SIG-M5 (cell line): ENCODE measurements at places on chromosomes 6 and 20.

DNA sequence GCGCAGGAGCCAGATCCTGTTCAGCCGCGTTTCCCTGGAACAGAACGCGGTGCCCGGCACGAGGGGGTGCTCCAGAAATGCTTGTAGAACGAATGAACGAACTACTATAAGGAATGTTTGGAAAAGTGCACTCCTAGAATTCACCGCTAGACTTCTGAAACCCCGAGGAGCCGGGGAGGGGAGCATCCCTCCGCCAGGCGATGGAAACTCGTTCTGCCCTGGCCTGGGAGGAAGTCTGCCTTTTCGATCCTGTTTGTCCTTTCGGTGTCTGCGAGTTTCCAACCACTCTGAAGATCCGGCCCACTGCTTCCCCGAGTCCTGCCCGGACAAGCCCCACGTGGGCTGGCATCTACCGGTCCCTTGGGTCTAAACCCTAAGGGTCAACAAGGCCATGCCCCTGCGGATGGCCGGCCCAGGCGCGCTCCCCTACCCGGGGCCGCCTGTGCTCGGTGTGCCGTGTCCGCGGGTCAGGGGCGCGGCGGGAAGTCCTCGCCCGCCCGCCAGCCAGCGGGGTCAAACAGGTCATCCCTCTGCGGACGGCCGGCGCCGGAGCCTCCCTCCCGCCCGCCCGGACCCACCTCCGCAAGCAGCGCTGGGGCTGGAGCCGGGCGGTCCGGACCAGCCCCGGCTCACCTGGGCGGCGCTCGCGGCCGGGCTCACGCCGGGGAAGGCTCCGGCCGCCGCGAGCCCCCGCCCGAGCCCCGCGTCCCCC lies 526 bp downstream of the SULF2 start:
- DNase-seq = no peak

GRCh38 chr20:38302786-38303185 lies 1.2 kb upstream of the BPI start:
- DNase-seq = no peak

- no peak for DNase-seq
Measured at GRCh38 chr6:32947552-32948465, 5.1 kb downstream of the HLA-DMA start.

- DNase-seq = no peak
Measured at GRCh38 chr6:87832025-87832825, 130.2 kb upstream of the AKIRIN2 start.

DNA sequence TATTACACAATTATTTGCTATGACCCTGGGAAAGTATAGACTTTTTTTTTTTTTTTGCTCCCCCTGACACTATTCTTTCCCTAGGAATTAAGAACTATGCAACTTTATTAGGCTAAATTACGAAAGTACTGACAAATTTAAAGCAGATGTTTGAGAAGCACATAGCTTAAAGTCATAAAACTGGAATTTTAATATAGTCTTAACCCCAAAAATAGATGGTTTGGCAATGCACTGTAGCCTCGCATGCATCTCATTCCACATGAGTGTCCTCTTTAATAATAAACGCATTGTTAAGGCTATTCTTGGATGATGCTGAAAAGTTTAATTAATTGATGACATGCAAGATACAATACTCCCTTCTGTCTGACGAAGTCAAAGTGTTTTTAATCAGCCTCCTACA lies 49.3 kb downstream of the TBC1D7 start:
- no peak for DNase-seq

DNA sequence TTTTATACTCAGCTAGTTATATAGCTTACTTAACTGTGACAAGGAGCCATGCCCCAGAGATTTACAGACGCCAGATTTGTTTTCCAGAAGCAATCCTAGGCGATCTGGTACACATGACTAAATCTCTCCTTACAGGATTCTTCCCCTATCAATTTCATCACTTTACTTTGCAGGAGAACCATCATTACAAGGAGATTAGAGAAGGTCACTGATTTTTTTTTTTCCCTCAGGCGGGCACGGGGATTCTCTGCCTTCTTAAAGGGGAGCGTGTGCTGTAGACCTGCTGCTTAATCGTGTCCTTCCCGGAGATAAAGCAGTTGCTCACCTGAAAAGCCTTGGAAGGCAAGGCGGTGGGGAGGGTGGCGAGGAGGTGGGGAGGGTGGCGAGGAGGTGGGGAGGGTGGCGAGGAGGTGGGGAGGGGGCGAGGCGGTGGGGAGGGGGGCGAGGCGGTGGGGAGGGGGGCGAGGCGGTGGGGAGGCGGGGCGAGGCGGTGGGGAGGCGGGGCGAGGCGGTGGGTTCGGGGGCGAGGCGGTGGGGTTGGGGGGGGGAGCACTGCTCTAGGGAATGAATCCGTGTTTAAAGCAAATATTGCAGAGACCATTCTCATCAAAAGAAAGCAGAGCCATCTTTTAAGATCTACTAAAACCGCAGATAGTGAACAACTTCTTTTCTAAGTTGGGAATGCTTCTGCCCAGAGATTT lies 14.3 kb upstream of the MRAP2 start:
- DNase-seq = no peak

DNA sequence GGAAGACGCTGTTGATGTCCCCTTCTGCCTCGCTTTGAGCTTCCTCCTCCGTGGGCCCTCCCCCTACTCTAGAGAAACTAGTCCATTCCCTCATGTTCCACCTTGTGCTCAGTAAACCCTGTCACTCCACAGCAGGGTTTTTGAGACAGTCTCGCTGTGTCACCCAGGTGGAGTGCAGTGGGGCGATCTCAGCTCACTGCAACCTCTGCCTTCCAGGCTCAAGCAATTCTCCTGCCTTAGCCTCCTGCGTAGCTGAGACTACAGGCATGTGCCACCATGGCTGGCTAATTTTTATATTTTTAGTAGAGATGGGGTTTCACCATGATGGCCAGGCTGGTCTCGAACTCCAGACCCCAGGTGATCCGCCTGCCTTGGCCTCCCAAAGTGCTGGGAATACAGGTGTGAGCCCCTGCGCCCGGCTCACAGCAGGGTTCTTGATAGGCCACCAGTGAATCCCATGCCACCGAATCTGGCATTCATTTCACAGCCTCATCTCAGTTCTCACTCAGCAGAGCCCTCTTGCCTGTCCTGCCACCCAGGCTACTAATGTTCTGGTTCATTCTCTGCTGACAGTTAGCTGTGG lies 36.0 kb downstream of the PANK2 start:
- DNase-seq = no peak

- no peak for DNase-seq
Measured at GRCh38 chr20:32941155-32941885, 62.9 kb downstream of the SUN5 start.

- DNase-seq = no peak
Measured at GRCh38 chr6:79755967-79756366, 124.8 kb downstream of the SH3BGRL2 start.

GRCh38 chr6:42410861-42411260 lies 40.9 kb downstream of the TRERF1 start:
- DNase-seq = no peak

DNA sequence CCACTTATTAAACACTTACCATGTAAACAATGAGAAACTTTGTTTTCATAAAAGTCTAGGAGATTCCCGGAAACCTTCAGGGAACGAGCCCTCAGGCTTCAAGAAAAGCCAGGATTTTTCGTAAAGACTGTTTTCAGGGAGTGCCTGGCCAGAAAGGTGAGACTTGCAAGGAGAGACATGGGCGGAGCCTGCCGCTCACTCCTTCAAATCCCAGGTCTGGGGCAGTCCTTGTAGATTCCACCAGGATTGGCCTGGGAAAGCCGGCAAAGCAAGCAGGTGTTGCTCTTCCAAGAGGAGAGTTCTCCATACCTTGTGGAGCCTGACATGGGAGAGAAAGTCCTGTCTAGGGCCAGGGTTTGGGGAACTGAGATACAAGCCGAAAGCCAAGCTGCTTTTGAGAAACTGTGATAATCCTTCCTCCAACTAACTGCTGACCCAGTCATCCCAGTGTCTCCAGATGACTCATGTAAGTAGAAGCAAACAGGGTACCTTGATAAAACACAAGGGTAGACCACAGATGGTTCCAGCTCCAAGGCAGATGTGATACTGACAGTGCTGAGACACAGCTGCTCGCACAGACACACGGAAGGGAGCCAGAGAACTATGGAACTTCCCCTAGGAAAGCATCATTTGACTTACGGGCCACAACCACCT lies 69.4 kb upstream of the NAA20 start:
- DNase-seq = no peak

DNA sequence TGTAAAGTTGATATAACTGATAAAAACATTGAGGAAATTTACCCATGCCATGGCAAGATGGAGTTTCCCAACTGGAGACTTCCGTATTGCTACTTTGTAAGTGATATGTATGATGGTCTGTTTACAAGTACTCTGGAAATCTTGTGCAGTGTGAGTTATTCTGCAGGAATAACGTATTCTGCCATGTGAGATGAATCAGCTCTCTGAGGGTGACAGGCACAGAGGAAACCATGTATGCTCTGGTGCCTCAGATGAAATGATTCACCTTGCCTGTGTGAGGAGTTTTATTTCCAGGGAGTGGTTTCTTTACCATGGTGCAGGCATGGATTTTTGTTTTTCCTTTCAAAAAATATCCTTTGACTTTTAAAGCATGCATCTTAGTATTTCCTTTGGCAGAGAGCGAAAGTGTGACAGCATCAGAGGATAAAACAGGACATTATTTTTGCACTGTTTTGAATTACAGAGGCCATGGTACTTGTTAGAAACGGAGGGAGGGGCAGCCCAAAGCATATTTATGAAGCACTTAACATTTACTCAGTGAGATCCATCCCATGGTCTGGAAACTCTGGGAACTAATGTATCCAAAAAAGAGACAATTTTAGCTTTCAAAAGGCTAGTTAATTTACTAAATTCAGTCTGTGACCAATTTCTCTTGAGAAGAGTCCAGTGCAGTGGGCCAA lies 36.0 kb upstream of the MTRF1L start:
- no peak for DNase-seq

GRCh38 chr6:124073820-124074587 lies 270.3 kb downstream of the NKAIN2 start:
- no peak for DNase-seq

- DNase-seq = no peak
Measured at GRCh38 chr6:28802417-28803336, 121.1 kb downstream of the TRIM27 start.

- DNase-seq = no peak
Measured at GRCh38 chr20:51510936-51511605, 31.4 kb downstream of the NFATC2 start.

- DNase-seq = no peak
Measured at GRCh38 chr6:148954934-148955333, 208.1 kb downstream of the UST start.
